Effector memory CD4-positive, alpha-beta T cell (primary cell): ENCODE measurements at places on chromosomes 12 and 14.

DNA sequence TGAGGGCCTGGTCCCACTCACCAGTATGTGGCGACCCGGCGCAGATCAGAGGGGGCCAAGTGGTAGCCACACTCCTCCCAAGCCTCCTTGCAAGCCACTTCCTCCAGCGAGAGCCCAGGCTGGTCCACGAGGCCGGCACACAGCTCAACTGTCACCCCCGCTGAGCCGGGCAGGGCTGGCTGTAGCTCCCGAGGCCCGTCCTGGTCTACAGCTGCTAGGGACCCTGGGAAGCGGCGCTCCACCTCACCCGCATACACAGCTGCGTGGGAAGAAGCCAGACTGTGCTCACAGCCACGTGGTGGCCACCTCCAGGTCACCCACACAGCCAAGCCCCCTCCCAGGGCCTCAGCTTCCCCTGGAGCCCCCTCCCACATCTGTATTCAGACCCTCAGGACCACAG, 4.6 kb downstream of the NUDT14 start:
- no peak for DNase-seq

DNA sequence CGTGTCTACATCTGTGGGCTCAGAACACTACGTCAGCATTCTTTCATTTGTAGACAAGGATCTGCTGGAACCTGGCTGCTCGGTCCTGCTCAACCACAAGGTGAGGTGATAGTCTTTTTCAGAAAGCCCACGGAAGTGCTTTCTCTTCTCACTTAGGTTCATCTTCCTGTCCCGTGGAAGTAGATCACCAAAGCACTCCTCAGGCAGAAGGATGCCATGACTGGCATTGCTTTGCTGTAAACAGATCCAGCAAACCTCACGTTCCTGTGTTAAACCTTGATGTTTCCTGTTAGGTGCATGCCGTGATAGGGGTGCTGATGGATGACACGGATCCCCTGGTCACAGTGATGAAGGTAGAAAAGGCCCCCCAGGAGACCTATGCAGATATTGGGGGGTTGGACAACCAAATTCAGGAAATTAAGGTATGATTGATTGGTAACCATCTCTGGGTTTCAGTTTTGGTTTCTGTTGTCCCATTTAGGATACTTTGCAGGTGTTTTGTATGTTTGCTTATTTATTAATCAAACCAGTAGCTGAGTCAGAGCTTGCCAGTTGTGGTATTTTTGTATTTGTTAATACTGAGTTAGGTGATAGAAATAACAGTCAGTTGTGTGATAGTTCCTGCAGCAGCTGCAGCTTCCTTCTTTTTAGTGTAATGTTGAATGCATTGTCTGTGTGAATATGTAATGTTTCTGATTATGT, 7.5 kb downstream of the PSMC1 start:
- DNase-seq, result no peak

DNA sequence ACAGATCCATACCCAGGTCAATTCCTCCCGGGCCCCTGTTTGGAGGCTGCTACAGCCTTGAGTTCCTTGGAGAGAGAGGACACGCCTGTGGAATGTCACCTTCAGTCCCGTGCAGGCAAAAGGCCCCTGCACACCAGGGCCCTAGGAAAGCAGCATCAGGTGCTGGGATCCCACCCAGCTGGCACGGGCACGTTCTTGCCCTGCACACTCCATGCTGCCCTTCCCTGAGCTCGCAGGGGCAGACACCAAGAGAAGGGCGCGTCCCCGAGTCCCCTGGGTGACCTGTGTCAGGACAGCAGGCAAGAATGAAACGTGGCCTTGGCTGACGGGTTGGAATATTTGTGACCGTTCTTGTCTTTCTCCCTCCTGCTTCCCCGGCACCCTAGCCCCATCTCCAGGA, 67.7 kb downstream of the TSPAN11 start:
- no peak for DNase-seq

GRCh38 chr12:124174451-124175348, 120.2 kb upstream of the RFLNA start:
- DNase-seq, result no peak

DNA sequence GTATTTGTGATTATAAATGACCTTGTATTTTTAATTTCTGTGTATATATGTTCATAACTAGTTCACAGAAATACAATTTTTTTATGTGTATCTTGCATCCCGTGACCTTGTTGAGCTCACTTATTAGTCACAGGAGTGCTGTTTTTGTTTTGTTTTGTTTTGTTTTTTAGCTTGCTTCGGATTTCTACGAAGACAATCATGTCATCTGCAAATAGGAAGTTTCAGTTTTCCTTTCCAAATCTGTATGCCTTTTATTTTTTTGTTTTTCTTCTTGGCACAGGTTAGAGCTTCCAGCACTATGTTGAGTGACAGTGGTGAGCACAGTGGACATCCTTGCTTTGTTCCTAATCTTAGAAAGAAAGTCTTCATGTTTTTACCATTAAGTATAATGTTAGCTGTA, 229.2 kb upstream of the GARIN6 start:
- DNase-seq, result no peak

- no peak for DNase-seq
Measured at GRCh38 chr12:4211372-4211771, 62.2 kb upstream of the CCND2 start.

DNA sequence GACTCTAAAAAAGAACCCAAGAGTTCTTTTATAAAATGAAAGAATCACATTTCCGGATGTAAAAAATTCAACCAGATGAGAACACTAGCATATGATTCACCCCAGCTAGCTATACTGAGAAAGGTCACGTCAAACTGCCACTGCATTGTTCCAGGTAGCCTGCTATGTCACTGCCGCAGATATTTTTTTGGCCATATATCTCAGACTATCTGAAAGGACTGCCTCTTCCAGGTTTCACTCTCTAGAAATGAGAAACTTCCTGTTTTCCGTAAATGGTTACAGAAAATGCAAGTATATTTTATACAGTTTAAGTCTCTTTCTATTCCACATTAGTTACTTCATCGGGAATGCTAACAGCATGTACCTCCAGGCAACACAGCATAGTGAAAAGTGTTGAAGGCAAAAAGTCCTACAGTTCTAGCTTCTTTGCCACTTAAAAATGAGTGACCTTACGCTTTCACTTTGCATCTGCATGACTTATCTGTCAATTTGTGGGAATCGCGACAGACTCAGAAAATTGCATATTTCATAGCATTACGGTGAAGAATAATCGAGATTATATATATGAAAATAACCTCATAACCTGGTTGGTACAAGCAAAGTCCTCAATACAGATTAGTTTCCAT, 105.2 kb downstream of the MED13L start:
- DNase-seq, result no peak

GRCh38 chr12:113794774-113795173, 171.4 kb downstream of the RBM19 start:
- DNase-seq, result no peak

GRCh38 chr12:117718559-117718958, 250.2 kb downstream of the KSR2 start:
- DNase-seq, result no peak

DNA sequence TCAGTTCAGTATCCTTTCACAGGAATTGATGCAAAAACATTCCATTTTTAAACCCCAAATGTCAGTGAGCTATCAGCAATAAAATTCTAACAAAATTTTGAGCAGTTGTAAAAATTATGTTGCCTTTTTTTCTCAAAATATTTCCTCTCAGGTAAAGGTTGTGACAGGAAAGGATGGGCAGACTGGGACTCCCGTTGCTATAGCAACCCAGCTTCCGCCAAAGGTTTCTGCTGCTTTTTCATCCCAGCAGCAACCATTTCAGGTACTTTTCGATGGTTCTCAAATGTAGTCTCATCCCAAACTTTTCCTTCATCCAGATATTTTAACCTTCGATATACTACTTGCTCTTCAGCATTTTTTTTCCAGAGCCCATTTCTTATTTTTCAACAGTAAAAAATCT, 13.6 kb downstream of the EP400 start:
- no peak for DNase-seq

GRCh38 chr14:70567791-70568190, 32.7 kb downstream of the MED6 start:
- DNase-seq, result no peak

- no peak for DNase-seq
Measured at GRCh38 chr14:92759679-92760523, 11.5 kb upstream of the LGMN start.

GRCh38 chr14:71541973-71542690, 390.1 kb upstream of the RGS6 start:
- no peak for DNase-seq

GRCh38 chr12:93363841-93364297, 13.9 kb upstream of the NUDT4 start:
- no peak for DNase-seq

DNA sequence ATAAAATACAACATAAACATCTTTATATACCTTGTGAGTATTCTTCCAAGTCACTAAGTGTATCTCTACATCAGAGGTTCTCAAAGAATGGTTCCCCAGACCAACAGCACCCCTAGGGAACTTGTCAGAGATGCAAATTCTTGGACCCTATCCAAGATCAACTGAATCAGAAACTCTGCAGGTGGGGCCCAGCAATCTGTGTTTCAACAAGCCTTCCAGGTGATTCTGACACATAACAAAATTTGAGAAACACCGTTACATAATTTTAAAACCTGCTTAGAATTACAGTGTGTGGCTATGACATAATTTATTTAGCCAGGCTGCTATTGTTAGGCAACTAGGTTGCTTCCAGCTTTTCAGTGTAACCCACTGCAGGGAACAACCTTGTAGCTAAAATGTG, 49.8 kb downstream of the NTN4 start:
- no peak for DNase-seq

GRCh38 chr12:28040246-28040645, 67.7 kb upstream of the PTHLH start:
- no peak for DNase-seq

- DNase-seq, result no peak
Measured at GRCh38 chr14:85221832-85222231, 308.1 kb upstream of the FLRT2 start.

- no peak for DNase-seq
Measured at GRCh38 chr12:64566831-64567517, 43.3 kb upstream of the RASSF3 start.

- DNase-seq, result no peak
Measured at GRCh38 chr12:113359133-113359938, 949 bp downstream of the PLBD2 start.

DNA sequence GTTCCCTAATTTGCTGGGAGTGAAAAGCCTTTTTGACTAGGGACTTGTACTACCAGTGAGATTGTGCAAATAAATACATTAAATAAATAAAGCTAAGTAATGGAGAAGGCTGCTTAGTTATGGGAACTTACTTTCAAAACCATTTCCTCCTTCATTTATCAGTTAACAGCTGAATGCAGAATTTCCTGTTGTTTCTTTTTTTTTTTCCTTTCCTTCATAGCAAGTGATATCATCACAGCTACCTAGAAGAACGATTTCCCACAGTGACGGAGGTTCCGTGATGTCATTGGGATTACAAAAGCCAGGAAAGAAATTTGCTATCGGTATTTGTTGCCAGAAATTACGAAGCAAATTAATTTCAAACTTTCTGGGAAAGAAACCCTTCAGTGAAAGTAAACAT, 42.1 kb upstream of the SOCS2 start:
- no peak for DNase-seq

GRCh38 chr14:50035214-50035613, 81.2 kb downstream of the VCPKMT start:
- DNase-seq, result no peak

DNA sequence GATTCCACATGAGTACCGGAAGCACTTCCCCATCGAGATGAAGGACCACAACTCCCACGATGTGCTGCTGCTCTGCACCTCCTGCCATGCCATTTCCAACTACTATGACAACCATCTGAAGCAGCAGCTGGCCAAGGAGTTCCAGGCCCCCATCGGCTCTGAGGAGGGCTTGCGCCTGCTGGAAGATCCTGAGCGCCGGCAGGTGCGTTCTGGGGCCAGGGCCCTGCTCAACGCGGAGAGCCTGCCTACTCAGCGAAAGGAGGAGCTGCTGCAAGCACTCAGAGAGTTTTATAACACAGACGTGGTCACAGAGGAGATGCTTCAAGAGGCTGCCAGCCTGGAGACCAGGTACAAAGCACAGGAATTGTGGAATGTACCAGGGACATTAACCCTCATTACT, 22.4 kb upstream of the GALNT16 start:
- DNase-seq, result no peak

DNA sequence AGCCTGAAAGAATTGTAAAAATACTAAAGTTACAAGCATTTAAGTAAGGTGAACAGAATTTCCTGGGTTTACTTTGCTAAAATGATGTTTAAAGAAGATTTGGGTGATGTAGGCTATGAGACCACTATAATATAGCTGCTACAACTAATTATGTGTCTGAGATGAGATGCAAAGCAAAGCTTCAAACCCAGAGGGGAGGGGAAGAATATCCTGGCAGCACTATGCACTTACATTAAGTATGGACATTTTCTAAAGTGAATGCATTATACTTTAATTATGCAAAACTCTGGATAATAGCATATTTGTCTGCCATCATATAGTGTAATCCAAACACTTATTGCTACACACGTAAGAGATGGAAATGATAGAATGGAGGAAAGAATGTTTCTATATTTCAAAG, 1003.7 kb downstream of the GALC start:
- DNase-seq, result no peak

DNA sequence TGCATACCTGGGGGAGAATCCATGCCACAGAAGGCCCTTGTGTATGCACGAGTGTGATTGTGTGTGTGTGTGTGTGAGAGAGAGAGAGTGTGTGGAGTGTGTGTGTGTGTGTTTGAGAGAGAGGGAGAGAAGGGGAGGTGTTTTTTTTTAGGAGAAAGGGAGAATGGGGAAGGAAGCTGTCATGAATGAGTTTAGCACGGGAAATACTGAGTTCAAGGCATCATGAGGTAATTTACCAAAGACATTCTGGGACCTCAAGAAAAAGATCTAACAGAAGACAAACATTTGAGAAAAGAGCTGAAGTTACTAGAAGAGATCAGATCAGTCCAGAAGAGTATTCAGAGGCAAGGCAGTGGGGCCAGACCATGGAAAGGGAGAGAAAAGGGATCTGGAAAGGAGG, 157.1 kb downstream of the TTC7B start:
- DNase-seq, result no peak

DNA sequence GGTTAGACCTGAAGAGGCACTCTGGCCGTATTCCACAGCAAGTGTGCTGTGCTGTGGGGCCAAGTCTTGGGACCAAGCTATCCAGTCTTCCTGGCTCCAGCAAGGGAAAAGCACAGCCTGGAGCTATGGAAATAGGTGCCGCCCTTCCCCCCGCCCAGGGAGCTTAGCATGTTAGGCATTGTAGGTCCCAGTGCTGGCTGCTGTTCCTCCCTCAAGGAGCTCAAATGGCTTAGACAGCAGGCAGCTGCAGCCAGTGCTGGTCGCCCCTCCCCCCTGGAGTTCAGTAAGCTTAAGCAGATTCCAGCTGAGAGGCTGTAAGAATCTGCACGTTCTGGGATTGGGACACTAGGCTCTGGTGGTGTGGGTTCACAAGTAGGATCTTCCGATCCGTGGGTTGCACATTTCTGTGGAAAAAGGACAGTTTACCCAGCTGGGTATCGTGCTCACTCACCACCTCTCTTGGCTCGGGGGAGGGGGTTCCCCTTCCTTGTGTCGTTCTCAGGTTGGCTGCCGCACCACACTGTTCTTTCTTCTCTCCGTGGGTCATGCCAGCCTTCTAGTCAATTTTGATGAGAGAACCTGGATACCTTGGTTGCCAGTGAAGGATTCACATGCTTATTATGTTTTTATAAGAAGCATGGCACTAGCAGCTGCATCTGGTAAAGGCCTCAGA, 127.3 kb downstream of the CNTN1 start:
- DNase-seq, result no peak

- DNase-seq, result no peak
Measured at GRCh38 chr14:68649476-68650189, 143.2 kb downstream of the ZFP36L1 start.

GRCh38 chr14:54594537-54594936, 27.6 kb downstream of the SAMD4A start:
- DNase-seq, result no peak
